ENCODE measurements at places on chromosomes 16 and 17. TPM values are rescaled to one million over a fixed set of nuclear protein-coding genes. Genes with fewer than 3 reads are reported as not detected.

- no peak for DNase-seq
Measured at GRCh38 chr17:1808644-1809043, 21.1 kb downstream of the SMYD4 start.

TERB1 gene
- total RNA-seq, result 0.10 TPM

DNA sequence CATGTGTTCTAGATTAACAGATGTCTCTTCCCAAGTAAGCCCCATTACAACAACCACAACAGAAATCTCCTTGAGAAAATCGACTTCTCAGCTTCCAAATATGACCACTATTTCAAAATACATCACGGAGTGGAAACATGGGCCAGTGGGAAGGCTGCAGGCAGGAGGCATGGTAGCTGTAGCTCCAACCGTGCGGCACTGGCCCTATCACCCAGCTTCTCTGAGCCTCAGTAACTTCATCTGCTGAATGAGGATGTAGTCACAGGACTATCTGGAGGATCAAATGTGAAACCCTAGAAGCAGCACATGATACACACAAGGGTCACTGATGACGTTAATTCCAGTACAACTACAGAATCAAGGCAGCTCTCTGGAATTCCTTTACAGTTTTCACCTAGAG, 112.2 kb downstream of the VPS53 start:
- no peak for DNase-seq

DNA sequence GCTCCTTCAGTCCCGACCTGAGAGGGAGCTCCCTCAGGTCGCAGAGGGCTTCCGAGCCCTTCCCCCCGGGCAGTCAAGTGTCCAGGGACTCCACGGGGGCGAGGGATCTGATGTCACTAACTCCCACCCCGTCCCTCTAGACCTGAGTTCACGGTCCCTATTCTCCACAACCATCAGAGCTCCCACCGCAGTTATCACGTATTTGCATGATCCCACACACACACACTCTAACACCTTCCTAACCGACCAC, 3.7 kb upstream of the PER1 start:
- DNase-seq, result no peak

SPIRE2 gene
- total RNA-seq, result 7.9 TPM

CHP2 gene
- total RNA-seq, result not detected

Measured in endothelial cell (in vitro differentiated cells).